ENCODE measurements at places on chromosomes 3 and 15.

DNA sequence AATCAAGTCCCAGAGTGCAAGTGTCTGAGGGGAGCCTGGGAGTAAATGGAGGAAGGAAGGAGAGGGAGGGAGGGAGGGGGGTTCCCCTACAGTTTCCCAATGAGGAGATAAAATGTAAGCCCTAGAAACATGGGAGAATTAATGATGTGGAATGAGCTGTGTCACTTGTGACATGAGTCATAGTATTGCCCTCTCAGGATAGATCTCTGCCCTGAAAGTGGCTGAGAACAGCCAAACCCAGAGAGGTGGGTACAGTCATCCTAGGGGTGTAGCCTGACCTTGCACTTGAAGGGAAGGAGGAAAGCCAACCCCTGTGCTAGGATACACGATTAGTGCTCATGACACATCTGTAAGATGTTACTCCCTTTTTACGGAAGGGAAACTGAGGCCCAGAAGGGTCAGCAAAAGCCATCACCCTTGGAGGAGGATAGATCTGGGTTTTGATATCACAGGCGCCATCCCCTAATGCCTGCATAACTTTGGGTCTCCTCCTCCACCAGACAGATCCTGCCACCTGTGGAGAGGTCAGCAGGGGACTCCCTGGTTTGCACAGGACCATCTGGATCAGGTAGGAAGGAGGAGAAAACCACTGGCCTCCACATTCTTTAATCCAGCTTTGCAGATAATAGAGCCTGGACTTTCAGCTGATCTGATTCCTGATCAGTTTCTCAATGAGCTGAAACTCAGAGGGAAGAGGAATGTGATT, 23.1 kb upstream of the USP3 start:
- peak; percentile 54 for DNase-seq

DNA sequence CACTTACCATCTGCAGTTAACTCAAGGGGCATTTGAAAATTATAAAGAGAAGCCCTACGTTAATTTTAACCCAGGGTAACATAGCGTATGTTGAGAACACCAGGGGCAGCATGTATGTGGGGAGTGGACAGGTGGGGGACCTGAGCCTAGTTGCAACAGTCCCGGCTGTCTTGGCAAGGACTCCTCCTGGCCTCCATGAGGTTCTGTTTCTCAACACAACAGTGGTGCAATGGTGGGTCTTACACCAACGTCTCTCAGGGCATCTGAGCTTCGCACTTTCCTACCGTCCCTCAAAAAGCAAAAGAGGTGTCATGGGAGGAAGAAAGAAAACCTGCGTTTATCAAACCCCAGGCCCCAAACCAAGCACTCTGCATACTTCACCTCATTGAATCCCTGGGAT, 50.6 kb downstream of the MGLL start:
- no peak for DNase-seq

DNA sequence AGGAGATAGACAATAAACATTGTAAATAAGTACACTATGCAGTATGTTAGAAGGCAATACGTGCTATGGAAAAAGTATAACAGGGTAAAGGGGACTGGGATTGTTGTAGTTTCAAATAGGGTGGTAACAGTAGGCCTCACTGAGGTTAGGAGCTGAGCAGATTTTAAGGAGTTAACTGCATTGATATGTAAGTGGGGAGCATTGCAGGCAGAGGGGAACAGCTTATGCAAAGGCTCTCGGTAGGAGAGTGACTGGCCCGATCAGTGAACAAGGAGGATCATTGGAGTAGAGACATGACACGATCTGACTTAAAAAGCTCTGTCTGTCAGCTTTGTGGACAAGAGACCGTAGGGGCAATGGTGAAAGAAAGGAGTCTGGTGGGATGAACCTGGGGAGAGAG, 46.8 kb downstream of the PCCB start:
- DNase-seq = no peak

GRCh38 chr15:38029736-38030135, 95.3 kb downstream of the TMCO5A start:
- DNase-seq = no peak

- DNase-seq = no peak
Observed at GRCh38 chr3:67431887-67432286, 222.5 kb downstream of the SUCLG2 start.

- DNase-seq = peak; percentile 25
Observed at GRCh38 chr3:111695636-111696117, 100.5 kb upstream of the ZBED2 start.

DNA sequence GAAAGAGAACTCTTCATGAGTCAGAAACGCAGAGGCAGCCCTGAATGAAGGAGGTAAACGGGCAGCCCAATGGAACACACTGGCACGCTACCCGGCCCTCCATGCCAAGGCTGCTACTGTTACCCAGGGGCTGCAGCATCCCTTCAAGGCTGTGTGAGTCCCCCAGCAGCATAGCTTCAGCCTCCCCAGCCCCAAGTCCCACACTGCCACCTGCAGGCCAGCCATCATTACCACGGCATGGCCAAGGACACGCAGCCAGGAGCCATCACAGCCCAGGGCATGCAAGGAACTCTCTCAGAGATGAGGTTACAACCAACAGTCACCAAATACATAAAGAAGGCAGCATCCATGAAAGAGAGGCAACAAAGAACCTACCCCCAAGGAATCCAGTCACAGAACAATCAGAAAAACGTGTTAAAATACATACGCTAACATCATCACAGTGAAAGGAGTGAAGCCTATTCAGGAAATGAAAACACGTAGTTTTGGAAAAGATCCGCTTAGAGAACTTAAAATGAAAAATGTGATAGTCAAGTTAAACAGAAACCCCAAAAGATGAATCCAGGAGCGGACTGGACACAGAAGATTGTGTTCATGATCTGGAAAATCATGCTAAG, 22.4 kb downstream of the PLA2G4F start:
- peak; percentile 41 for DNase-seq

DNA sequence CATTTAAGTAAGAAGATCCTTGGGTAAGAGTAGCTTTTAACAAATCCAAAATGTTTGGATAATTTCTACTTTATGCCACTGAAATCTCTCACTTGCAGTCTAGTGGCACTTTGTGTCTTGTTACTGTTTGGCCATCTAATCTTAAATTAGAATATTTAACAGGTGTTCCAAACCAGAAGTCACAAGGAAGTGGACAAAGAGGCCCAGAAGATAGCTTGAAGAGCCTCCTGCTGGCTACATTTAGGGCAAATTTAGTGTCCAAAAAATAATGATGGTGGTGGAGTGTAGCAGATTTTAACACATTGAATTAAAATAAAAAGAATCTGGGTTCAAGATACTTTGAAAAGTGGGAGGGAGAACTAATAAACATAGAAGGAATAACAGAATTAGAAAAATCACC, 172.2 kb downstream of the GHSR start:
- no peak for DNase-seq

GRCh38 chr3:101940521-101941317, 91.4 kb downstream of the NFKBIZ start:
- DNase-seq = no peak

- no peak for DNase-seq
Observed at GRCh38 chr3:139258276-139258675, 85.5 kb upstream of the MRPS22 start.

- DNase-seq = no peak
Observed at GRCh38 chr3:190375246-190375645, 12.7 kb upstream of the CLDN16 start.

- no peak for DNase-seq
Observed at GRCh38 chr3:135349254-135349948, 554.3 kb downstream of the EPHB1 start.

- DNase-seq = no peak
Observed at GRCh38 chr15:76035593-76035992, 23.4 kb upstream of the NRG4 start.

GRCh38 chr3:112303764-112304325, 9.8 kb upstream of the SLC9C1 start:
- no peak for DNase-seq

- DNase-seq = no peak
Observed at GRCh38 chr3:10602769-10603768, 97.7 kb upstream of the ATP2B2 start.

- no peak for DNase-seq
Observed at GRCh38 chr3:49713336-49714105, 6.0 kb downstream of the AMIGO3 start.

GRCh38 chr15:33810073-33810595, 158.2 kb upstream of the CHRM5 start:
- DNase-seq = no peak

DNA sequence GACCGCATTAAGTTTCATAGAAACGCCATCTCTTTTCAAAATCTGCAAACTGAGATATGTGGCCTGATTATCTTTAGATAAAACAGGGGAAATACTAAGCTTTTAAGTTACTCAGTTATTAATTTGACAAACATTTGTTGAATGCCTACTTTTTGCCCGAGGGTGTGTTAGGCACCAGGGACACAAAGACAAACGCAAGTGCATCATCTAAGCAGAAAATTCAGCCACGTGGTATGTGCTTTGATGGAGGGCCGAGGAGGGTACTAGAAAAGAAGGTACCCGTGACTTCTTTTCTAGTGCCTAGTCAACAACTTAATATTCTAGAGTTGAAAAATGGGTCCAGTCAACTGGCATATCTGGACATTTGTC, 594.3 kb downstream of the MAGI1 start:
- DNase-seq = no peak

DNA sequence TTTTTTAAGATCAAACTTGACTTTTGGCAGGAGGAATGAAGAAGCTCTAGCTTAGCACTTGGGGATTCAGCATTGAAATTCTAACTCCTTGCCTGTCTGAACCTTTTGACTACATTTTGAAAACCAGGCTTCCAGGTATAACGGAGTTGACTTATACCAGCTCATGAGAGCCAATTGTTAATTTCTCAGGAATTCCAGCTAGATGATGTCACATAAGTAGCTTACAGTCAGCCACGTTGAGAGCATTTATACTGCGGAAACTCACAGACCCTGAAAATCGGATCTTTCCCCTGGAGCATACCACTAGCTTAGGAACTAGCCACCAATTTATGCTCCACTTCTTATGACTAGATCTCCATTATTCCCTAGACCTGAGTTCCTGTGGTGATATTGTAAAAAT, 321.4 kb upstream of the DPH6 start:
- no peak for DNase-seq

DNA sequence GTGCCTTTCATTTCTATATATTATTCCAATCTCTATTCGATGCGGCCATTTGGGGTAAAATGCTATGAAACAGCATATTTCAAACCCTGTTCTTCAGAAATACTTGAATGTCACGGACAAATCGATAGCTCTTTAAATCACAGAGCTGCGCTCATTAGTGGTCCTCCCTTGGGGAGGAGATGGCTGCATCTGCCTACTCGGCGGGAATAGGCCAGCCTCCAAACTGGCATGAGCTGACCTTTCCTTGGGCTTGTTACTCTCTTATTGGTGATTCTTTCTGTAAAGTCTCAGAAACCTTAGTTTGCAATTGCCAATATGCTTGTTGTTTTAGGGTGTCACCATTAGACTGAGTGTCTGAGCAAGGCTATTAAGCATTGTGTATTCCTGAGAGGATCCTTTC, 120.9 kb downstream of the BDH1 start:
- no peak for DNase-seq

DNA sequence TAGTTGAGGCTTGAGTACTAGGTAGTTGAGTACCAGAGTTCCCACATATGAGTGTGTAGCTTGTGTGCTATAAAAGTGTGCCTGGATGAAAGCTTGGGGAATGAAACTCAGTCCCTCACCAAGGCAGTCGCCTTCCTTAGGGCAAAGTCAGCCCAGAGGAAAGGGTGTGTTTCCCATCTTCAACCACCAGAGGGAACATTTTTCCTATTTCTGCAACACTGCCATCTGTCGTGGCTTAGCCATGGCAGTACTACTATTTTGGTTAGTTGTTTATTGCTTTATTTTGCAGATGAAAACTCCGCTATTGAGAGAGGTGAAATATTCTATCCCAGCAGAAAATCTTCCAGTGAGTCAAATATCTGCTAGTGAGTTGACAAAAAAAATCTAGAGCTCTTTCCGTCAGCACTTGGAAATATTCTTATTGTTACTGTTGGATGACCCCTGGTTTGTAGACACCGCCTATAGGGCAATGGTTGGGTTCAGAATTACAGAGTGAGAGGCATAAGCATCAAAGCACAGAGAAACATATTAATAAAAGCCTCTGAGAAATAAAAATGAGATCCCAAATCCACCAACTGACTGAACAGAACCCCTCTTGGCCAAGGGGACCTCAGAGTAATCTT, 239.9 kb downstream of the CPNE4 start:
- peak; percentile 18 for DNase-seq

DNA sequence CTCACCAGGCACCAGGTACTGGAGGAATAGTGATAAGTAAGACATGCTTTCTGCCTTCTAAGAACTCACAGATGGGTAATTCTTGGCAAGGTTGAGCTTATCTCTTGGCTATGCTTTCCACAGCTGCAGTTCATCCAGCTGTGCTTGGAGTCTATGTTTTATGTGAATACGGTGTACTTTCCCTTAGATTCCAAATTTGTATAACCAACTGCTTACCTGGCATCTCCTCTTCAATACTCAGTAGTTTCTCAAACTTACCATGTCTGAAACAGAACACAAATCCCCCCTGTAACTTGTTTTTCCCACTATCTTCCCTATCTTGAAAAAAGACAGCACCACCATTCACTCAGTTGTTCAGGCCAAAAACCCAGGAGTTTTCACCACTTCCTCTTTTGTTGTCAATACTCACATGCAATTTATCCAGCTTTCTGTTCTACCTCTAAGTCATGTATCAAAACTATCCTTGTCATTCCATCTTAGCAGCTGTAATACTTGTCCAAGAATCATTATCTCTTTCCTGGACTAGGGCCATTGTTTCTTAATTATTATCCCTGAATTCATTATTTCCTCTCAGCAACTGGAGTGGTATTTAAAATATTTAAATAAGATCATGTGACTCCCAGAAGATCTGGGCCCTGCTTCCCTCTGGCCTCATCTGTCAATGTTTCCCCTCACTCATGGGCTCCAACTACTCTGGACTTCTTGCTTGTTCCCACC, 32.6 kb downstream of the COL6A5 start:
- DNase-seq = no peak

DNA sequence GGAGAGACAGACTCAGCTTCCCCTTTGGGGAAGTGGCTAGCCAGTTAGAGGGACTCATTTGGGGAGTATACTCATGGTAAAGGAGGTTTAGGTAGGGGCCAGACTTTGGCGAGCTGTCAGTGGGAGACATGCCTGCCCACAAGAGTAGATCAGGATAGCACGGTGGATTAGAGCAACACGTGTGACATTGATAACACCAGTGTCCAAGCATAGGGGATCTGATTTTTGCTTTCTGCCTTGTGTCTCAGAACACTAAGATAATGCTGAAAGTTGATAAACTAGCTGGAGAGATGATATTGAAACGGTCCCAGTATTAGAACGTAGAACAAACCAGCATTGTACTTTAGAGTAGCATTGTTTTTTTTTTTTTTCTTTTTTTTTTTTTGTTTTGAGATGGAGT, 25.9 kb downstream of the MAP6D1 start:
- no peak for DNase-seq

DNA sequence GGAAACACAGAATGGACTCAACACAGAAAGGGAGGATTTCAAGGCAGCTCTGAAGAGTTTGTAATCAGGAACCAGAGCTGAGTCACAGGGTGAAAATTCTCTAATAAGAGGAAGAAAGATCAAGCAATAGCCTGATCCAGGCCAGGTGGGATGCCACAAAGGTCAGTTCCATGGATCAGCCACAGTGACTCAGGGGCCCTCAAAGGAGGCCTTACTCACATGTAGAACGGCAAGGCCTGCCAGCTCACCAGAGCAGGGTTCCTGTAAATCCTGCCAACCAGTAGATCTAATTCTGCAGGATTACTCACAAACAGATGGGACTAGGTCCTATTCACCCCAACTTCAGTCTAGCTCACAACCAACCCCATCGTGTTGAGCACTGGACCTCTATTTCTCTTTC, 78.3 kb upstream of the PPP2R3A start:
- no peak for DNase-seq

GRCh38 chr3:72818905-72819304, 29.3 kb downstream of the SHQ1 start:
- DNase-seq = no peak

- DNase-seq = no peak
Observed at GRCh38 chr3:4302747-4303146, 422 bp upstream of the SETMAR start.
